ENCODE measurements at places on chromosomes 3 and 15.

GRCh38 chr15:99074446-99074845 is 30.4 kb upstream of the SYNM start:
- no peak for DNase-seq

- no peak for DNase-seq
Observed at GRCh38 chr3:42495393-42495792, 7.0 kb upstream of the VIPR1 start.

DNA sequence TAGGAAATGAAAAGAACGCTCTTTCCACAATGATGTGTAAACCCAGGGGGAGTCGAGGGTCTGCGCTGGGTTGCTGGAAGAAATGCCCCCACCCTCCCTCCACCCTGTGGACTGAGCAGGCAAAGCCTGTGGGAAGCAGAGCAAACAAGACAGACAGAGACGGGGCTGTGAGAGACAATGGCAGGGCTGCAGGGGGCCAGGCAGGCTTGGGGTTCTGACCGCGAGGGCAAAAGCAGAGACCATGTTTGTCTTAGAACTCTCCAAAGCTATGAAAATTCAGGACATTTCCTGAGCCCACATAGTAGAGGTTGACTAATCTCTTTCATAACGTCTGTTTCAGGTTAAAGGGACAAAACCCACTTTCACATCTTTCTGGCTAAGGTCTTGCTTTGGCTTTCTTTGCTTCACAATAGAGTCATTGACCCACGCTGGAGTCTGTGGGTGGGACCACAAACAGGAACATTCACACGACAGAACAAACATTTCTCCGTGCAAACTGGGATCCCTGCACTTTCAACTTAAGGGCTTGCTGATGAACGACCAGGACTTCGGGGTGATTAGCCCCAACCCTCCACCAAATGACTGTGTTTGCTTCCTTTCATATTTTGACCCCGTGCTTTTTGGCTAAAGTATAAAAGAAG is 156.0 kb upstream of the TPM1 start:
- no peak for DNase-seq

DNA sequence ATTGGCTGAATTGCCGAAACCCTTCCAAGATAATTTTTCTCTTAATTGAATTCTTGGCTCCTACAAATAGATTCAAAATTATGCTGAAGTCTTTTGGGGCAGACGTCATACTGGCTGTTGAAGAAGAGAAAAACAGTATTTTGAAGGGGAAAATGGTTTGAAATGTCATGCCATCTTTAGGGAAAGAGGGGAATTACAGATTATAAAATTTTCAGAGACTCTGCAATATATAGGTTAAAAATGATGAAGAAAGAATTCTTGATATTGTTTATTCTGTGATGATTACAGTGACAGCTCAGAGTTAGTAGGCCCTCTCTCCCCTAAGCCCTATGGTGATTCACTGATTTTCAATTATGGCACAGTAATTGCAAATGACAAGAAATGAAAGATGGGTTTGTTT is 86.1 kb downstream of the CGNL1 start:
- DNase-seq, result no peak

GRCh38 chr3:103924544-103924943 is 1442.2 kb upstream of the ALCAM start:
- no peak for DNase-seq

All from CD14-positive monocyte (primary cell).